ENCODE measurements at places on chromosomes 3 and 15.

GRCh38 chr3:110933821-110934426 is 137.7 kb upstream of the NECTIN3 start:
- DNase-seq: no peak

- no peak for DNase-seq
These were observed 2.9 kb downstream of the CCNL1 start for GRCh38 chr3:157156837-157157635.

DNA sequence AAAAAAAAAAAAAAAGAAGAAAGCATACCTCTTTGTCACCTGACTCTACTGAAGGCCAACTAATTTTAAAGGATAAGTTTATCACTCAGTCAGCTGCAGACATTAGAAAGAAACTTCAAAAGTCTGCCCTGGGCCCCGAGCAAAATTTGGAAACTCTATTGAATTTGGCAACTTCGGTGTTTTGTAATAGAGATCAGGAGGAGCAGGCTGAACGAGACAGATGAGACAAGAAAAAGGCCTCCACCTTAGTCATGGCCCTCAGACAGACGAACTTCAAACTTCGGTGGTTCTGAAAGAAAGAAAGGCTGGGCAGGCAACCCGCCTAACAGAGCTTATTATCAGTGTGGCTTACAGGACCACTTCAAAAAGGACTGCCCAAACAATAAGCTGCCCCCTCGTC is 18.5 kb downstream of the GLDN start:
- DNase-seq: no peak

GRCh38 chr3:168034152-168034928 is 61.4 kb downstream of the GOLIM4 start:
- DNase-seq: no peak

GRCh38 chr15:39834256-39834655 is 51.6 kb upstream of the FSIP1 start:
- DNase-seq: no peak

DNA sequence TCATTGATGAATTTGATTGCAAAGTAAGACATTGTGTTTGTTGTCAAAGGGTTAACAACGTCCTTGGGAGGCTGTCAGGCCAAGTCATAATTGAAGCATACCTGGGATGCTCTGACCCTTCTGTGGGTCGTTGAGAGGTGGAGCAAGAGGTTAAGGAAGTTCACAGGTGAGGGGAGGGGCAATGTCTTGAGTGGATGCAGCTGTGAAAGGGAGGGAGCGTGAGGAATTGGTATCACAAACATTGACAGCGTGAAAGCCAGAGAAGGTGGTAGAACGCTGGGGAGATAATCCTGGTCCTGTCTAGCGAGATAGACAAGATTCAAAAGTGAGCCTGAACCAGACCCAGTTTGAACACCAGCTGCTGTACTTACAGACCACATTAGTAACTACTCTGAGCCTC is 79.4 kb downstream of the HES1 start:
- no peak for DNase-seq

- no peak for DNase-seq
These were observed 144.2 kb upstream of the ARHGEF26 start for GRCh38 chr3:153976891-153977554.

DNA sequence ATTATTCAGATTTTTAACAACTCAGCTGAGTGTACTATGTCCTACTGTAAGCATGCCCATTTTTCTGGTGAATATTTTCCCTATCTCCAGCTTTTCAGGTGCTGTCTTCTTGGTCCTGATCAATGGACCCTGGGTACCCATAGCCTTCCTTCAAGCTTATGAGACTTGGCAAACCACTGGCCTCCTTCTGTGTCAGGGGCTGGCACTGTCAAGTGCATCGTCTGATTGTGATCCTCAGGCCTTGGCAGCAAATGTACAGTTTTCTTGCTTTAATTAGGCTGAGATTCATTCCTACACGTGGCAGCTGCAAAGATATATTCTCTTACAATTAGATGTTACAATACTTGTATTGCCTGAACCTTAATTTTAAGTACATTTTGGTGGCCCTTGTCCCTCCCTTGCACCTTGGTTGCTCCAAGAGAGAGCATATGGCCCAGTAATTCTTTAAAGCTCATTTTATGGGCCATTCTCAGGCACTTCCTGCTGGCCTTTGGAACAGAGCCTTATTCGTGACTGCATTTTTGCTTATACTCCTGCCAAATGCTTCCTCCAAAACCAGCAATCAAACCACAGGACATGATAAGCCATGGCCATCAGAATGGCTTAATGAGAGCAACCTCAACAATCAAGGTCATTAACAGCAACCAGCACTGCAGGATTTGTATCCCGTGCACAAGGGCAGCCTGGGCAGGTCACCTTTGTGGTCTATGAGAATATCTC is 179.9 kb downstream of the CNTN6 start:
- DNase-seq: no peak

- no peak for DNase-seq
These were observed 1.1 kb downstream of the HDGFL3 start for GRCh38 chr15:83206526-83207008.

- DNase-seq: no peak
These were observed 11.9 kb downstream of the SCAMP5 start for GRCh38 chr15:75007216-75007615.

DNA sequence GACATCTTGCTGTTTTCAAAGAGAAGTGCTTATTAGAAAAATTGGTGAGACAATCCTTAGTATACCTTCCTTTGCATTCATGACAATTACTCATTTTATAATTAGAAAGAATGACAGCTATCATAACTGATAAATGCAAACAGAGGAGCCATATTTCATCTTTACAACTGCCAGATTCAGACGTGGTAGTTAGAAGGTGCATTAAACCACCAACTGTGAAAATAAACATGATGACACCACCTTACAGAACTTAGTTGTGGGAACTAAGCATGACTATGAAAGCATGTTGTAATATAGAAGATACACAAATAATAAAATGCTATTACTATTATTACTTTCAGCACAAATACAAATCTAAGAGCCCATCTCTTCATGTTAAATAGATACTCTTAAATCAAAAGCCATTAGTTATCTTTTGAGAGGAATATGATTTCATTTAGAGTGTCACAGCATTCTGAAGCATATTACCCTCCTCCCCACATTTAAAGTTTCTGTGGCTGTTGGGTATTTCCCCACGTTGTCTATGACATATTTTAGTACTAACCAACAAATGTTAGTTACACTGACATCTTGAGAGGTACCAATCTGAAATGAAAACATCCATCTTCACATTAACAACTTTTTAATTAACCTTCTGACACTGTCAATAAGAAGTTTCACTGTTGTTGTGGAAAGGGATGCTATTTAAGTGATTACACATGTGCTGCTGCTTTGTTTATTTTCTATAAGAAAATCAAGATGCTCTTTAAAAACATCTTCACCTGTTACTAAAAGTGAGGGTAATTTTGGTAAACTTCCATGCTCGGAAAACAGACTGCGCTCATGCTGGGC is 163.8 kb downstream of the LSAMP start:
- DNase-seq: no peak

DNA sequence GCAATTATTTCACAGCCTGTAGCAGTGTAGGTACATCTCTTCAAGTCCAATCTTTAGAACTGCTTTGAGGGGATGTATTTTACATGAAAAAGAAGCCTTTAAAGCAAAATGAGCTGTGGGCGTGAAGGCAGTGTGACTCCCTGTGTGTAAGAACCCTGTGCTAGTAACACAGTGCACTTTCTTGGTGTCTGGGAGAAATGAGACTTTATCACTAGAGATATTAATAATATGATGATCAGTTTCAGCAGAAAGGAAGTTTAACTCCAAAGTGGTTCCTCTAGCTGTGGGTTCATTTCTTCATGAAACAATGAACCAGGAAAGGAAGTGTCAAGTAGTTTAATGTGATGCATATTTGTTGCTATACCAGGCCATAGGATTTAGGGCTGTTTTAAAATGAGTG is 41.5 kb downstream of the SLCO3A1 start:
- DNase-seq: no peak

- no peak for DNase-seq
These were observed 8.6 kb upstream of the SCAPER start for GRCh38 chr15:76913737-76914136.

DNA sequence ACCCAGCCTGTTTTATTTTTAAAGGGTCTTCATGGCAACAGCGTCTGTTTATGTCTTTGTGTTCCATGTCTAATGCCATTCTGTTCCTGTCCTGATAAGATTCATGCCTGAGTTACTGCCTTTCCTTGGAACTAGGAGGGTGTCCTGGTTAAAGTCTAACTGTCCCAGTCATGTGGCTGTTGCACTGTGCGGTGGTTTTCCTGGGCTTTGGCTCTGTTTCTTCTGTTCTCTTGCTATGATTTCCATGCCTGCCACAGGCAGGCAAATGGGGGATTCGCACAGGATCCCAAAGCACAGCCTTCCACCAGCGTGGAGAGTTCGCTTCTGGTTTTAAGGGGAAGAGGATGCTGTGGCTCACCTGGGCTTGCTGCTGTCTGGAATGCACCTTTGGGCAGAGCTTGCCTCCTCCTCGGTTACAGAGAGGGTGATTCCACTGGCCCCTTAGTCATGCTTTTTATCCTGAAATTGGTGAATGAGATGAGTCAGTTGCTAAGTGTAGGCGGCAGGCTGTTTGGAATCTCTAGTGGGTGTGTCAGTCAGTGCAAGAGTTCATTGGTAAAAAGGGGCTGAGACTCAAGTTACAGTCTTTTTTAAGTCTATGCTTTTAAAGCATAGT is 86.8 kb downstream of the CCK start:
- DNase-seq: no peak

DNA sequence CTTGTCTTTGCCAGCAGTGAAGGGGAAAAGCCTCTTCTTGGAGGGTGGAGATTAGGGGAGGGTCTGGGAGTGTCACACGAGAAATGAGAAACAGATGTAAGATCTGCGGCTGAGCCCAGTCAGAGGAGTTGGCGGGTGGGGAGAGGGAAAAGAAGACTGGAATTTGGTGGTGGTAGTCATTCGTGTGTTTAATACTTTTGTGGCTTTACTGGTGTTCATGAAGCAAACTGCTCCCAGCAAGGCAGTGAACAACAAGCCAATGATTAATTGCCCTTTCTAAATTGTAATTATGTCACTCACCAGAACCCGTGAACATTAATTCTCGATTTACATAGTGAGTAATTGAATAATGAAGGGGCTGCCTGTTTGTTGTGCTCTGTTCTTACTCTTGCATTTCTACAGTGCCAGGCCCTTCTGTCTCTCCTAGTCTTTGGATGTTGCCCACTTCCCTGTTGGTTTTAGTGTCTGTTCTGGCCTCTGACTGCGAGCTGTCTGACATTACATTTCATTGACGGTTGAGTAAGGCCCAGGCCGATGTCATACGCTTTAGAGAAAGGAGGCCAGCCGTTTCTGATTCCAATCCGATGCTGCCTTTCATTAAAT is 78.0 kb downstream of the CHCHD6 start:
- no peak for DNase-seq

DNA sequence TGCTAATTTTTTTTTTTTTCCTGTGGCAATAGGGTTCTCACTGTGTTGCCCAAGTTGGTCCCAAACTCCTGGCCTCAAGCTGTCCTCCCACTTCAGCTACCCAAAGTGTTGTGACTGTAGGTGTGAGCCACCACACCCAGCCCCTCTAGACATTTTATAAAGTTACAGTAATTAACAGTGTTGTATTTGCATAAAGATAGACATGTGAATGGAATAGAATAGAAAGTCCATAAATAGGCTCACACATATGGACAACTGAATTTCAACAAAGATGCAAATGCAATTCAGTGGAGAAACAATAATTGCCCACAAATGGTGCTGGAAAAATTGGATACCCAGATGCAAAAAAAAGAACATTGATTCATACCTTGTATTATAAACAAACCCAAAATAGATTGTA is 39.9 kb downstream of the PLS1 start:
- DNase-seq: no peak

GRCh38 chr3:66761093-66761780 is 236.9 kb upstream of the KBTBD8 start:
- no peak for DNase-seq

DNA sequence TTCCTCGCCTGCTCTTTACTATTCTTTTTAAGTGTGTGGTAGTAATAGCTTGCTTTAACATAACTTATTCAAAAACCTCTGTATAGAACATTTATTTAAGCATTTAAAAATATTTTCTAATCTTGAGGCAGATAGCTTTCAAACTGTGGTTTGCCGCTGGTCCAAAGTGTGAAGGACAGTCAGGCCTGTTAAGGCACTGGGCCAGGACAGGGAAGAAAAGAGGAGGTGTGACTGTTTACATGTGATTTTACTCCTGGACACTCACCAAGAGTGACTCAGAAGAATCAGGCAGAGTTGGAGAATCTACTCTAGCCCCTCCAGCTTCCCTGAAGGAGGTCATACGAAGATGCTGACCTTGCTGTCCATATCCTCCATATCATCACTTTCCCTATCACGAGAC is 44.7 kb downstream of the CEP152 start:
- no peak for DNase-seq

DNA sequence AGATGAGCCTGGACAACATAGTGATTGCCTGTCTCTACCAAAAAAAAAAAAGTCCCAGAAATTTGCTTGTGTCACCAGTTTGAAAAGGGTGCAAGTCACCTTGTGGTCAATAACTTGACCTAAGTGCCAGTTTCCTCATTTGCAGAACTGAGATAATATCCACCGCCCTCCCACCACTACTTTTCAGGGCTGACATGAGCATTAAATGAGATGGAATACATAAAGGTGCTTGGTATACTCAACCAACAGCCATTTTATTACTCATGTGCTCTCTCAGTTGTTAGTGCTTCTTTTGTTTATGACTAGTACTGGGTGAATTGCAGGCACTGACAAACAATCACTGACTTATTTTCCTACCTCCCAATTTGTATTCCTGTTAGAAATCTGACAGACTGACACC is 340.5 kb upstream of the SATB1 start:
- no peak for DNase-seq

- DNase-seq: no peak
These were observed 112.0 kb upstream of the NEO1 start for GRCh38 chr15:72940229-72940622.

DNA sequence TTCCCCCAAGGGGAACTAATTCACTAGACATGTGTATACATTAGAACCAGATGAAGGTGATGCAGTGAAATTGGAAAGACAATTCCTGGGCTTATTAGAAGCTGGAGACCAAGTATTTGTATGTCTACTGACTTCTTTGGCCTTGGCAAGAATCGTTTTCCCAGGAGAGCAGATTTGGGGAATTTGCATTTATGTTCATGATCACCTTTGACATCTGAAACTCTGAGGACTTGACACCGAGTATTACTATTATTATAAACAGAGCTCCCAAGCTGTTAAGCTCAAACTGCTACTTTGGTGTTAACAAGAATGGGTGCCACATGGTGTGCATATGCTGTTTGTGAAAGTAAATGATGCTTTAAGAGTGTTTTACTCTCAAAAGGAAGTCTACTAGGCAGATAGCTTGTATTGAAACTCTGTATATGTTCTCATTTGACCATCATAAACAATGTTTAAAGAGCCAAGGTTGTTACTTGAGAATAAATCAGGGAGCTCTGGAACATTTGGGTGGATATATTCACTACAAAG is 519.8 kb upstream of the GOLIM4 start:
- DNase-seq: no peak

DNA sequence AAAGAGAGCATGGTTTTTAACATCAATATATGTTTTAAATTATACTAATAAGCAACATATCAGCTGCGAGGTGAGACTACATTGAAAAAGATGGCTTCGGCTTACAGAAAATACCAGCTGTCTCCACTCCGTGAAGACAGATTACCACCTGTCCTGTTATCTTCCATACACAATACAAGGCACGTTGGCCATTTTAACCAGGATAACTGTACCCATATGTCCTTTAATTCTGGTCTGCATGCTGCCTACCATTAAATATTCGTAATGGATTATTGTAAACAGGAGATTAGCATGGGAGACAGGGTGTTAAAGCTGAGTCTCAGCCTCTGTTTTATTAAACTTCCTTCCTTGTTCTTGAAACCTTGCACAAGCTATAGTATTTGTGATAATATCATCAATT is 855.5 kb downstream of the ROBO1 start:
- DNase-seq: no peak

GRCh38 chr3:58003093-58003492 is 5.1 kb upstream of the FLNB start:
- no peak for DNase-seq
